GM10248 (cell line): ENCODE measurements at places on chromosomes 16 and 17.

GRCh38 chr16:89183975-89184676 is 12.6 kb downstream of the CDH15 start:
- DNase-seq: no peak

DNA sequence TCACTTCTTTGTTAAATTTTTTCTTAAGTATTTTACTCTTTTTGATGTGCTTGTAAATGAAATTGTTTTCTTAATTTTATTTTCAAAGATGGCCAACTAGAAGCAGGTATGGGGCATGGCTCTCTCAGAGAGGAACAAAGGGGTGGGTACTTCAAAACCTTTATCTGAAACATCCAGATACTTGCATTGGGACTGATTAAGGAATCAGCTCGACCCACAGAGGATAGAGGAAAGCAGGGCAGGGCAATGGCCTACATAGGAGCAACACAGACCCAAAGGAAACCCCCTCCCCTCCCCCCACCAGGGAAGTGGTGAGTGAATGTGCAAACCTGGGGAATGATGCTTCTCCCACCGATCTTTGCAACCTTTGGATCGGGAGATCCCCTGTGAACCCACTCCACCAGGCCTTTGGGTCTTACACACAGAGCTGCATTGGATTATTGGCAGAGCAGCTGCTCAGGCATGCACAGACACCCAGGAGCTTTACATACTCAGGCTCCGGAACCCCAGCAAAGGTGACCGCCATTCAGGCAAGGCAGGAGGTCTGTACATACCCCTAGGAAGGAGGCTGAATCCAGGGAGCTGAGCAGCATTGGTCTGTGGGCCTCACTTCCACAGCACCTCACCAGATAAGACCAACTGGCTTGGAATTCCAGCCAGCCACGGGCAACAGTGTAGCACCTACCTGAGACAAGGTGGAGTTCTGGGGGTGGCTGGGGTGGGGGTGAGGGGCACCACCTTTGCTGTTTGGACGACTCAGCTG is 3.0 kb upstream of the CCR7 start:
- DNase-seq: no peak

- no peak for DNase-seq
These were observed 158.1 kb upstream of the CIBAR2 start for GRCh38 chr16:85270374-85270773.

- DNase-seq: no peak
These were observed 86.6 kb upstream of the DNAH9 start for GRCh38 chr17:11511696-11512095.

DNA sequence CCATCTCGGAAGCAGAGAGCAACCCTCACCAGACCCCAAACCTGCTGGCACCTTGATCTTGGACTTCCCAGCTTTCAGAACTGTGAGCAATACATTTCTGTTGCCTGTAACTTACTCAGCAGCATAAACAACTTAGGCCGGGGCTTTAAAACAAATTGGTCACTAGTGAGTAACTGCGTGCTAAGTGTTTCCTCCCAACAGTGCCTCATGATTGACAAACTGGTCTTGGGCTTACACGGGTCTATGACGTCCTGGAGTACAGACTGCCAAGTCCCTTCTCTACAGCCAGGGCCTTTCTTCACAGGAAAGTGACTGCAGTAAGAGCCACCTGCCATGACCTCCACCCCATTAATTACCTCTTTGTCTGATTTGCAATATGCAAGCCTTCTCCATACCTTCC is 136.7 kb downstream of the XYLT1 start:
- DNase-seq: no peak

- no peak for DNase-seq
These were observed 477.9 kb downstream of the SOX9 start for GRCh38 chr17:72598695-72599094.

DNA sequence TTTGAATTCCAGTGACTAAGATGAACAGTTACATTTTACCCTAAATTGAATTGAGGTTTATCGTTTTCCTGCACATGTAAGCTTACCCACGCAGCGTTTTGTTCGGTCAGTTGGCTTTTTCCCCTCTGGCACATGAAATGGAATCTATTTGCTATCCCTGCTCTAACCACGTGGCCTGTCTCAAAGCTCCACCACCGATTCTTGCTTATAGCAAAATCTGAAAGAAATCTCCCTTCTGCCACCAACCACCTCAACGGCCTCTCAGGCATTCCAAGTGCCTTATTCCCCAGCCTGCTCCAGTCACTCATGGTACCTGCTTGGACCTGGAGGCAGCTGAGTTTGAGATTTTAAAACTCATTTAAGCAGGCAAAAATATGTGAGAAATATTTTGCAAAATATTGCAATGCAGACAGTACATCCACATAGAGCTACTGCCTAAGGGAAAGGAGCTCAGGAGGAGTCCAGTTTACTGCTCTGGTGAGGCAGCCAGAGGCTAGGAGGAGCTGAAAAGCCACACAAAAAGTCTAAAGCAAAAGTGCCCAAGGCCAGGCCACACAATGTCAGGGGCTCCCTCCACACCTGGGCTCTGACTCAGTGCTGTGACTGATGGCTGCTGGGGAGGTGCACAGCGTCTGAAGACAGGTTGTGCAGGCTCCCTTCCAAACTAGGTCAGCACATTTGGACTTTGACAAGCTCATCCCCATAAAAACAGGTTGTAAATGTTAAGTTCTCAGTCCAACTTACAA is 26.4 kb downstream of the ARHGAP17 start:
- no peak for DNase-seq

DNA sequence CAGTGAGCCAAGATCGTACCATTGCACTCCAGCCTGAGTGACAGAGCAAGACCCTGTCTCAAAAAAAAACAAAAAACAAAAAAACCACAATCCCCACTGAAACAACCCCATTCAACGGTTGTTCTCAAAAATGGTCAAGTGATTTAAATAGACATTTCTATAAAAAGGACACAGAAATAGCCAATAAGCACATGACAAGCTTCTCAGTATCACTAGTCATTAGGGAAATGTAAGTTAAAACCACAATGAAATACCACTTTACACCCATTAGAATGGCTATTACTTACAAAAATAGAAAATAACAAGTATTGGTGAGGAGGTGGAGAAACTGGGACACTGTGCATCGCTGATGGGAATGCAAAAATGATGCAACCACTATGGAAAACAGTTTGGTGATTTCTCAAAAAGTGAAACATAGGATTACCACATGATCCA is 26.6 kb upstream of the MYLK3 start:
- DNase-seq: no peak

DNA sequence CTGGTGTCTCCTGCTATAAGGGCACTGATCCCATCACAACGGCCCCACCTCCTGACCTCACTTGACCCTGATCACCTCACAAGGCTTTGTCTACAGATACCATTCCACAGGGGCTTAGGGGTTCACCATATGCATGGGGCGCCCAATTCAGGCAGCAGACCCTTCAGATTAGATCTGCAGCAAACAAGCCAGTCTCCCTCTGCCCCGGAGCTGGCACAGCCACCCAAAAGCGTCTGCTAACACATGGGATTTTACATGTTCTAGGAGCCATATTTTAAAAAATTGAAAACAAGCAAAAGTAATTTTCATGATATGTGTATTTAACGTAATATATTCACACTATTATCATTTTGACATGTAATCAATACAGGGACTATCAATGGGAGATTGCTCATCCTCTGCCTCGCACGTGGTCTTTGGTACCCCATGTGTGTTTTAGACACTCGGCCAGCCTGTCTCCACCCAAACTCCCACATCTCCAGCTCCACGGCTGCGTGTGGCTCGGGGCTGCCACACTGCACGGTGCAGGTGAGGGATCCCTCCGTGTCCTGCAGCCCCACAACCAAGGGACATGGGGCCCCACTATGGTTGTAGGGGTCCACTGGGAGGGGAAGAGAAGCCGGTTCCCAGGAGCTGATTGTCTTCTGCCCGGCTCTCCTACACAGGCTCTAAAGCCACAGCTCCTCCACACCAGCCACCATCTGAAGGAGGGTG is 107.6 kb downstream of the RBFOX3 start:
- no peak for DNase-seq

GRCh38 chr16:20918486-20919239 is 18.1 kb downstream of the LYRM1 start:
- no peak for DNase-seq

GRCh38 chr17:19533718-19534561 is at the start of gene SLC47A1:
TSS of gene SLC47A1 (plus strand) at chr17:19533854. CDS start at chr17:19533940, 86 bp downstream.
- no peak for DNase-seq

DNA sequence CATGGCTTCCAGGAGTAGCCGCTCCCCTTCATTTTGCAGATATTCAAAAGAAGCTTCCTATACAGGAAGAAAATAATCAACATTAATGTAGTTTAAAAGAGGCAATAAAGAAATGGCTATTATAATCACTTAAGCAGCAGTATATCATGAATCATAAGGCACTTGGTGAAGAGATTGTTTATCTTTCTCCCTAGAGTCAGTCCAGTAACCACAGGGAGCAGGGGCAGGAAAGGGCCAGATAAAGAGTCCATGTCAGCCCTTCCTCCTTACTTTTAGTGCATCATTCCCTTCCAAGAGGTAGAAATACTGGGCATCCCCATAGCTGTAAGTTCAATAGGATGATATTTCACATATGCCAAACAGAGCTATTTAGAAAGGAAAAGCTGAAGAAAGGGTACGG is 184.6 kb upstream of the C17orf78 start:
- DNase-seq: no peak

DNA sequence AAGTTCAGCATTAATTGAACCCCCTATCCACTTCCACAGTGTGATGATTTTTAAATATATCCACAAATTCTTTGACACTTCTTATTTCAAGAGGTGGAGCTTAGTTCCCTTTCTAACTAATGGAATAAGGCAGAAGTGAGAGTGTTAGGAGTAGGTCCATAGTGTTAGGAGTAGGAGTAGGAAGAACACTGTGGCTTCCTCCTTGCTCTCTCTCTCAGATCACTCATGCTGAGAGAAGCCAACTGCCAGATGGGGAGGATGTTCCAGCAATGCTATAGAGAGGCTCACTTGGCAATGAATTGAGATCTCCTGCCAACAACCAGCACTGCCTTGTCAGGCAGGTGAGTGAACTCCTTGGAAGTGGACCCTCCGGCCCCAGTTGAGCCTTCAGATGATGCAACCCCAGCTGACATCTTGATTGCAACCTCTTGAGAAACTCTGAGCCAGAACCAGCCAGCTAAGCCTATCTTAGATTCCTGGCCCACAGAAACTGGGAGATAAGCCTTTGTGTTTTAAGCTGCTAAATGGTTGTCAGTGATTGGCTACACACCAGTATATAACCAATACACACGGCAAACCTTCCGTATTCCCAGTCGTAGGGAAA is 44.3 kb downstream of the SPECC1 start:
- no peak for DNase-seq

DNA sequence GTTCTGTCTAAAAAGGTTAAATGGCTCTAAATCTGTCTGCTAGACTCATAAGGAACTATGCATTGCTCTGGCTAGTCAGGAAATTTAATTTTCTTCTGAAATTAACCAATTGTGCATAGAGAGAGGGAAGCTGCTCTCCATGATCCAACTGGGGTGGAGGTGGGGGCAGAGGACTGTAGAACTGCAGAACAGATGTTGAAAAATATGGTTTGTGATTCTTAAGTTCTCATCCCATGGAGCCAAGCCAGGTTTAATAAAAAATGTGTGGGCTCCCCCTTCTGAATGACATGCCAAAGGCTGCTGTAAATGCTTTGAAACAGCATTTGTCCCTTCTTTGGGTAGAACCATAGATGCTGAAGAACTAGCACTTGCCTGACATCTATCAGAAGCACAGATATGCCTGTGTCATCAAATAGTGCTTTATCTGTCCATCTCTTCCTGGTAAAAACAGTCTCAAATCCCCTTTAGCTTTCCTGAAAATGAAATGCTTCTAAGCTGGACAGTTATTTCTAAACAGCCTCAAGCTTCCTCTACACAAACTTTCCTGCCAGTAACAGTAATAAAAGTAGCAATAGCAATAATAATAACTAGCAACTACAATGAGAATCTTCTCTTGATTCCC is 221.4 kb downstream of the CDH8 start:
- no peak for DNase-seq

DNA sequence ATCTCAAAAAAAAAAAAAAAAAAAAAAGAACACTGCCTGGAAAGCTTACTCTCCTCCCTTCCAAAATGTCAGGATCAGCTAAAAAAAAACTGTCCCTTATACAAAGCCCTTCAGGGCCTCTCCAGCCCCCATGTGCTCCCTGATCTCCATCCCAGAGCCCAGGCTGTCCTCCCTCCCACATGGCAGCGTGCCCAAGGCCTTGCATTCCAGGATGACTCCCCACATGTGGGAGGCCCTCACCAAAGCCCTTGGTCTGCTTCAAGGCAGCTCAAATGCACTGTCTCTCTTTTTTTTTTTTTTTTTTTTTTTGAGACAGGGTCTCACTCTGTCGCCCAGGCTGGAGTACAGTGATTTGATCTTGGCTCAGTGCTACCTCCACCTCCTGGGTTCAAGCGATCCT is 2.3 kb downstream of the FDXR start:
- no peak for DNase-seq

- DNase-seq: no peak
These were observed 9.2 kb upstream of the TVP23A start for GRCh38 chr16:10827691-10828341.

DNA sequence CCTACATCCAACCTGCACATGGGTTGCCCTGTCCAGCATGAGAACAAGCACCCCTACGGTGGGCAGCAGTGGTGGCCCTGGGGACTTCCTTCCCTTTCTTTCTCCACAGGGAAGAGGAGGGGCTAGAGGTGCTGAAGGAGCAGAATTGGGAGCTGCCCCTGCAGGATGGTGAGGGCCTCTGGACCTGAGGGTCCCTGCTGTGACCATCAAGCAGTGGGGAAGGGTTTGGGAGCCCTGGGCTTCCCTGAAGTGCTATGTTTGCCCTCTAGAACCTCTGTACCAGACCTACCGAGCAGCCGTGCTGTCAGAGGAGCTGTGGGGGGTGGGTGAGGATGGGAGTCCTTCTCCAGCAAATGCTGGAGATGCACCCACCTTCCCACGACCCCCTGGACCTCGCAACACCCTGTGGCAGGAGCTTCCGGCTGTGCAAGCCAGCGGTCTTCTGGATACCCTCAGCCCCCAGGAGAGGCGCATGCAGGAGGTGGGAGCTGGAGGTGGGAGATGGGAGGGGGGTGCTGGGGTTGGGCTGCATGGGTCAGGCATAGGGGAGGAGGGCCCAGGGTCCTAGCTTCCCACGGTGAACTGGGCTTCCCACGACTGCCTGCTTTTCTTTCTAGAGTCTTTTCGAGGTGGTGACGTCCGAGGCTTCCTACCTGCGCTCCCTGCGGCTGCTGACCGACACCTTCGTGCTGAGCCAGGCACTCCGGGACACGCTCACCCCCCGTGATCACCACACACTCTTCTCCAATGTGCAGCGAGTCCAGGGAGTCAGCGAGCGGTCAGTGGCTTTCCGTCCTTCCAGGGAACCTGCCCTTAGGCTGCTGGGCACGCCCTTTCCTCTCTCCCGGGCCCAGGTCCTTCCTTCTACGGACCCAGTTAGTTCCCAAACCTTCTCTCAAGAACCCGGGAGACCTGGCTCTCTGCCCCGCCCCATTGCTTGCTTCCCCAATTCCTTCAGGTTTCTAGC is 5.0 kb downstream of the ARHGEF15 start:
- no peak for DNase-seq

GRCh38 chr17:82803606-82804005 is 36.2 kb downstream of the ZNF750 start:
- no peak for DNase-seq

DNA sequence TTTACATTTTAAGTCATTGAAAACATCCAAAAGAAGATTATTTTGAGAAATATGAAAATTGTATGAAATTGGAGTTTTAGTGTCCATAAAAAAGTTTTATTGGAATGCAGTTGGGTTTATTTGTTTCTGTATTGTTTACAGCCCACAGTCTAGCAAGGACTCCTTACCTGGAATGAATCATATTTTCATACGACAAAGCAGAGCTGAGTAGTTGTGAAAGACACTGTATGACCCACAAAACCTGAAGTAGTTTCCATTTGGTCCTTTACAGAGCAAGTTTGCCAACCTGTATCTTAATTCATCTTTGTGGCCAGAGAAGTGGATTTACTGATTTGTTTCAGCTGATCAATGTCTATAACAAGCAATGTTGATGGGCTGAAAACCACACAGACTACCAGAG is 10.3 kb downstream of the CCL18 start:
- DNase-seq: peak; percentile 21
